ENCODE measurements at places on chromosomes 2 and 18.

GRCh38 chr18:5058768-5059695 is 138.0 kb downstream of the AKAIN1 start:
- DNase-seq, result no peak

- DNase-seq, result no peak
Measured at GRCh38 chr2:63734510-63734909, 107.2 kb upstream of the UGP2 start.

- DNase-seq, result no peak
Measured at GRCh38 chr2:179636100-179636980, 225.1 kb downstream of the ZNF385B start.

DNA sequence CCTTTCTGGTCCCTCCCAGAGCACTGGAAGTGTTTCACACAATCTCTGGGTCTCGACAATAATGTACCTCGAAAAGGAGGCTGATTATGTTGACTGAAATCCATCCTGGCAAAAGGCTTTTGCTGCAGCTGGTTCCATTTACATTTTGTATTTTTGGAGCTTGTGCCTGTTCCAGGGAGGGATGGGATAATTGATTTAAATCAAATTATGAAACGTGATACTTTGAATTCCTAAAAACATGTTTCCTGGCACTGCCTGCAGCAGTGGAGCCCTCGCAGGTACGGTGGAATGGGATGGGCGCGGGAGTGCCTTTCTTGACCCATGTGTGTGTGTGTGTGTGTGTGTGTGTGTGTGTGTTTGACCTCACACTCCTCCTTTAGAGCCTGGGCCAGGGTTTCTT is 455.5 kb upstream of the MEIS1 start:
- DNase-seq, result no peak

GRCh38 chr2:63598981-63599380 is 10.2 kb downstream of the MDH1 start:
- DNase-seq, result no peak
